ENCODE measurements at places on chromosomes 13 and 19.

- DNase-seq, result no peak
Measured at GRCh38 chr13:91986761-91987483, 588.5 kb downstream of the GPC5 start.

DNA sequence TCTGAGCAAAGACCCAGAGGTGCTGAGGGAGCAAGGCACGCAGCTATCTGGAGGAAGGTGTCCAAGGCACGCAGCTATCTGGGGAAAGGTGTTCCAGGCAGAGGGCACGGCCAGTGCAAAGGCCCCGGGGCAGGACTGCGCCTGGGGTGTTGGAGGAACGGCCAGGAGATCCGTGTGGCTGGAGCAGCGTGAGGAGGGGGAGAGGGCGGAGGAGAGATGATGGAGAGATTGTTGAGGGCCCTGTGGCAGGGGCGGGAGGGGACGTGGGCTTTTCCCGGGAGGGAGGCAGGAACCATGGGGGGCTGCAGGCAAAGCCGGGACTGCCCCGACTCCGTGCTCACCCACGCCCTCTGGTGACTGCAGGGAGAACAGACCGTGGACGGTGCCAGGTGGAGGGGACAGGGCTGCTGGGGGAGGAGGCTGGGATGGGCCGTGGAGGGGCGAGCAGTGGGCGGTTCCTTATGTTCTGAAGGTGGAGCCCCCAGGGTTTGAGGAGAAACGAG is 13.3 kb upstream of the MISP start:
- peak; percentile 56 for DNase-seq

DNA sequence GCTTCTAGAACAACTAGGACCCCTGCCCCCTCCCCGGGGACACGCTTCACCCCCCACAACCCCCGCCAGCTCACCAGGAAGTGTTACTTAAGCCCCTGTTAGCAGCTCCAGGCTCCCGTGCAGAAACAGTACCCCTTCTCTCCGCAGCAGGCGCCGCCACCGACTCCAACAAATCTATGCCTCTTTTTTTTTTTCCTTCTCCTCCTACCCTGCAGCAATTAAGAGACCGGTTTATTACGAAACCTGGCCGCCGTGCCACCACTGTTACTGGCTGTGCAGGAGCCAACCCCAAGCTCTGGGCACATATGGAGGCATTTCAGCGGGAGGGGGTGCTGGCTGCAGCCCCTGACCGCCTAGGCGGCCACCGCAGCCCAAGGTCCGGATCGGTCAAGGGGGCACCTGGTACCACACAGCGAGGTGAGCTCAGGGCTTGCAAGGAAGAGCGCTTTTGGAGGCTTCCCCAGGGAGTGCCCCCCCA is 2.4 kb downstream of the GADD45B start:
- peak; percentile 68 for DNase-seq

- DNase-seq, result no peak
Measured at GRCh38 chr13:50126263-50126992, 111.2 kb downstream of the KCNRG start.

DNA sequence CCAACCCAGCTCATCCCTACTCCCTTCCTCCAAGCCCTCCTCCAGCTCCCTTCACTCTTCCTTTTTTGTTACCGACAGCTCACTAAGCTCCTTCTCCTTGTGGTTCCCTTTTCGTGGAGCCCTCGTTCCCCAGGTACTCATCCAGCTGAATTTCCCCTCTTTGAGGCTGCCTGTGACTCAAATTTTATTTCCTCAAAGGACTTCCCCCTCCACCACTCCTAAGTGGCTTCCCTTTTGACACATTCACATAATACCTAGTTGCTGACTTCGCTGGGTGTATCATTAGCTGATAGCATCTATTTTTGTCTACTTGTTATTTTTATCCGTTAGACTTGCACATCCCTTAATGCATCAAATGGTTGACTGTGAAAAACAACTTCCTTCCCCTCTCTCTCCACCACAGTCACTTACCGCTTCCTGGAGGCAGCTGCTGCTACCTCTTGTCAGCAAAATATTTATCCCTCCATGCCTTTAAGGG is 14.5 kb downstream of the FFAR2 start:
- DNase-seq, result no peak

- DNase-seq, result no peak
Measured at GRCh38 chr13:112469071-112469745, 93.1 kb downstream of the SPACA7 start.

DNA sequence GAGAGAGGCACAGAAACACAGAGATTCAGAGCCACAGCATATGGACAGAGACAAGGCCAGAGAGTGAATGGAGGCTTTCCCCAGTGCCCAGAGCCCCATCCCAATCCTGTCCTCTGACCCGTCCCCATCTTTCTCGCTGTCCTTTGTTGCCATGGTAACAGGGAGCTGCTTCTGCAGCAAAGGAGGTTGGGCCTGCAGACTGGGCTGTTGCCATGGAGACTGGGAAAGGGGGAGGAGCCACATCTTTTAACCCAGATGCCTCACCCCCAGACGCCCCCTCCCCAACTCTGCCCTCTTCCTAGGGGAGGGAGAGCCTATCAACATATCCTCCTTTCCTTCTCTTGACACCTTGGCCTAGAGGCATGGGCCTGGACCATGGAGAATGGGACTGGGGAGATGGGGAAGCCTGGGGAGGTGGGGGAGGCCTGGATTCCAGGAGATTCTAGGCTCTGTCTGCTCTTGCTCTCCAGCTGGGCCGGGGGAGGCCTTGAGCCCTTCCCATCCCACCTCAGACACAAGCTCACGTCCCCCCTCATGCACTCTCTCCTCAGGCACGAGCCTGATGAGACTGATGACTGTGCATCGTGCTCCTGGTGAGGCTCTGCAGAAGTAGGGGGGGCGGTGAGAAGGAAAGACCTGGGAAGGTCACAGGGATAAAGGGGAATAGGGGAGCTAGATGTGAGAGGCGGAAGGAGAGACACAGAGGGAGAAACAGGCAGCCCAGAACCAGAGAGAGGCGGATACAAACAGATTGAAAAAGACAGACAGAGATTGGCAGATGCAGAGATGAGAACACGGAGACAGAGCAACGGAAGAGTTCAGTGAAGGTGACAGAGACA is 2.1 kb upstream of the ATP1A3 start:
- no peak for DNase-seq

- DNase-seq, result no peak
Measured at GRCh38 chr19:49594993-49595818, 4.2 kb downstream of the PRR12 start.

- DNase-seq, result peak; percentile 69
Measured at GRCh38 chr19:10112895-10113591, 1.6 kb downstream of the P2RY11 start.

DNA sequence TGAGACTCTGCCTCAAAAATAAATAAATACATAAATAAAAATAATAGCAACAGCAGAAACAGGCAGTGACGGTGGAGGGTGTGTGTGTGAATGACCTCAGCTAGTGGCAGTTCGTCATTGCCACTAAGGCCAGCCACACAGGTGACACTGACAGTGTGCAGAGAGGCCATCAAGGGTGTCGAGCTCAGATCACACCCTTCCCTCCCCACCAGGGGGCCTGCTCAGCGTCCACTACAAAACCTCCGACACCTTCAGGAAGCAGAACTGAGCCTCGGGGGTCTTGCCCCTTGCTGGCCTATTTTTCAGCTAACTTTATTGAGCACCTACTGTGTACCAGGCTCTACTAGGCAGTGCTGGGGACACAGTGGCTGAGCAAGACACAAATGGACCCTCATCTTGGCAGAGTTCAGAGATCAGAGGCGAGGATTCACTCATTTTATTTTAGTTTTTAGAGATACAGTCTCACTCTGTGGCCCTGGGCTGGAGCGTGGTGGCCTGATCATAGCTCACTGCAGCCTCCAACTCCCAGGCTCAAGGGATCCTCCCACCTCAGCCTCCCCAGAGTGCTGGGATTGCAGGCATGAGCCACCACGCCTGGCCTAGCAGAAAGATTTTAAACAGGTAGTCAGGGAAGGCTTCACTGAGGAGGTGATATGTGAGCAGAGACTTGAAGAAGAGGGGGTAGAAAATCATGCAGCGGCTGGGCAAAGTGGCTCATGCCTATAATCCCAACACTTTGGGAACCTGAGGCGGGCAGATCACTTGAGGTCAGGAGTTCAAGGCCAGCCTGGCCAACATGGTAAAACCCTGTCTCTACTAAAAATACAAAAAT is 30.3 kb upstream of the SEMA6B start:
- DNase-seq, result peak; percentile 48

DNA sequence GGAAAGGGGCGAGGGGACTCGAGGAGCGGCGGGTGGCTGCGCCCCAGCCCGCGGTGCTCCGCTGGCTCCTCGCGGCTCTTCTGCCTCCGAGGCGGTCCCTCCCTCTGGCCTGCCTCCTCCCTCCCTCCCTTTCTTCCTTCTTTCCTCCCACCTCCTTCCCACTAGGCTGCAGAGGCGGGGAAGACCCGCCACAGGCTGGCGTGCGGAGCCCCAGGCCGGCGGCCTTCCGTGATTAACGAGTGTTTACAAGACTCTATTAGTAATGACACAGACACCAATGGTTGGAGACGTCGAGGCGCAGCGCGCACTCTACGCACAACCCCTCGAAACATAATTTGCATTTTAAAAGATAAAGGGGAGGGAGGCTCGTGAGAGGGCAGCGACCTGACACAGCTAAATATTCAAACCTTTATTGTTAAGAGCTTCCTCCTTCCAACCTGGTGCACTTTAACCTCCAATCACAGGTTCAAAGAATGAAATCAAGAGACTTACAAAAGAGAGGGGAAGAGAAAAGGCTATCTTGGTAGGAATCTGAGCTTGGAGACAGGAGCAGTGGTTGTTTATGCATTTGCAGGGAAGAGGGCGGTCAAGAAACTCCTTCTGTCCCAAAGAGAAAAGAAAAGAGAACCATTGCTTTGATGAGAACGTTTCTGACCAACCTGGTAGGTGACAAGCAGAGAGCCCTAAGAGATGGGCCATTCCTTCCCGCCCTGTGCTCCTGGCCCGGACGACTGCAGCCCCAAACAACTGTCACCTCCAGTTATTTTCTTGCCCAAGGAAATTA is at the start of gene CDX2:
TSS of gene CDX2 (minus strand) at position 234 of the 784 bp plus-strand sequence. CDS start 309 bp downstream, outside the sequence.
- DNase-seq, result no peak

DNA sequence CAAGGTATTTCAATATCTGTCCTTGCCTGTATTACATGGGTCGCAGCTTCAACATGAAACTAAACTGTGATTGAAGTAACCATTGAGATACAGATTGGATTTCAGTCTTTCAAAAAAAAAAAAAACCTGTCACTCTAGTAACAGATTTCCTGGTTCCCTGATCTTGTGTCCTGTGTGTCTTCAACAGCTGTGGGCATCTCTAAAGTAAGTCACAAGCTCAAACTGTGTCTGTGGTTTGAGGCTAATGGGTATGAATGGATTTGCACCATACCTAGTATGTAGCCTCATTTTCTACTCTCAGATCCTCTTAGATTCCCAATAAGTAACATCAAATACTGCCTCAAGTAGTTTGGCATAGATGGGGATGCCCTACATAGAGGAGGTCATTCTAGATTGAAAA is 300.1 kb downstream of the COG6 start:
- DNase-seq, result no peak

DNA sequence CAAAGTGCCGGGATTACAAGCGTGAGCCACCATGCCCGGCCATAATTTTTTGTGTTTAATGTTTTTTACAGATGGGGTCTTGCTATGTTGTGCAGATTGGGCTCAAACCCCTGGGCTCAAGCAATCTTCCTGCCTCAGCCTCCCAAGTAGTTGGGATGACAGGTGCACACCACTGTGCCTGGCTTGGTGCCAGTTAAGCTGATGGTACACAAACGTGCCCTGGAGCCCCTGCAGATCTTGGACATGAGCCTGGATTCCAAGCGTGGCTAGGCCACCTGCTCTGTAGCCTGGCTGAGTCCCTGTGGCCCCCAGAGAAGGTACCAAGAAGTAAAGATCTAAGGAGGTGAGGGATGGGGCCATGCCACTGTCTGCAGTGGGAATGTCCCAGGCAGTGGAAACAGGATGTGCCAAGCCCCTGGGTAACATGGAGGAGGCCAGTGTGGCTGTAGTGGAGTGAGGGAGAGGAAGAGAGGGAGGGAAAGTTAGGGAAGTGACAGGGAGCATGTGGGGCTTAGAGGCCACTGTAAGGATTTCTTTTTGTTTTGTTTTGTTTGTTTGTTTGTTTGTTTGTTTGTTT is 7.0 kb downstream of the PRODH2 start:
- DNase-seq, result no peak

DNA sequence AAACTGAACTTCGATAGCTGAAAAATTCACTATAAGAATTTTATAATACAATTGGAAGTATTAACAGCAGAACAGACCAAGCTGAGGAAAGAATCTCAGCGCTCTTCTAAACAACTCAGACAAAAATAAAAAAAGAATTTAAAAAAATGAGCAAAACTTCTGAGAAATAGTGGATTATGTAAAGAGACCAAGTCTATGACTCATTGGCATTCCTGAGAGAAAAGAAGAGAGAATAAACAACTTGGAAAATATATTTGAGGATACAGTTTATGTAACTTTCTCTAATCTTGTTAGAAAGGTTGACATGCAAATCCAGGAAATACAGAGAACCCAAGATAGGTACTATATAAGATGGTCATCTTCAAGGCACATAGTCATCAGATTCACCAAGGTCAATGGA is 25.4 kb downstream of the SLC25A15 start:
- DNase-seq, result no peak

DNA sequence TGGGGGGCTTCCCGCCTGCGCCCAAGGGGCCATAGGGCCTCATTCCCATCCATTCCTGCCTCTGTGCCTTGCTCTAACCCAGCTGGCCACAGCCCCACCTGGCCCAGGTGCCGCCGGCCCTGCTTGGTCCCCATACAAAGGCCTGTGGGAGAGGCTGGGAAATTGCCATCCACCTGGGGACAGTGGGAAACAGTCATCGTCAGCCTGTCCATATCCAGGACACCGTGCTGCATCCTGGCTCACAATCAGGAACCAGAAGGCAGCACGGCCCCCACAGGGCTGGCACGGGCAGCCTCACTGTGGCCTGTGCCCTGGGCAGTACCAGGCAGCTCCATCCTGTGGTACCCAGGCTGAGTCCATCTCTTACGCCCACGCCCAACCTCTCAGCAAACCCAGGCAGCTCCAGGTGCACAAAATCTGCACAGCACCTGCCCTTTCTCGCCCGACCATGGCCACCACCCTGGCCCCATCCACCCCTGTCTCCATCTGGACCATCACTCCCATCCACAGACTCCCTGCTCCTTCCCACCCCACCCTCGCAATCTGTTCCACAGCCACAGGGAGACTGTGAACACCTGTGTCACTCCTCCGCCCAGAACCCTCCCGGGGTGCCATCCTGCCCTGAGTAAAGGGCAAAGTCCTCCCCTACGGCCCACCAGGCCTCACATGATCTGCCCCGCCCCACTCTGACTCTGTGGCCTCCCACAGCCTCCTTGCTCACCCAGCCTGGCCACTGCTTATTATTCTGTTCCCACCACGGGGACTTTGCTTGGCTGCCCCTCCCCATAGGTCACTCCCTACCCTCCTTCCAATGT is 21.1 kb upstream of the FBXO27 start:
- DNase-seq, result peak; percentile 50

Data from Calu3 (cell line).